Omental fat pad (tissue), 4 donors: ENCODE measurements at places on chromosomes 11 and 22.

DNA sequence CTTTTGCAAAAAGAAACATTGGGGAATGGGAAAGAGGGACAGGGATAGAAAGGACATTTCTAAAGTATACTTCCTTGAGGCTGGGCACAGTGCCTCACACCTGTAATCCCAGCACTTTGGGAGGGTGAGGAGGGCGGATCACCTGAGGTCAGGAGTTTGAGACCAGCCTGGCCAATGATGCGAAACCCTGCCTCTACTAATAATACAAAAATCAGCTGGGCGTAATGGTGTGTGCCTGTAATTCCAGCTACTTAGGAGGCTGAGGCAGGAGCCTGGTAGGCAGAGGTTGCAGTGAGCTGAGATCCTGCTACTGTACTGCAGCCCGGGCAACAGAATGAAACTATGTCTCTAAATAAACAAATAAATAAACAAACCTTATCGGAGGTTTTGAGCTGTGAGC lies 16.3 kb upstream of the TEF start:
- no peak for DNase-seq

DNA sequence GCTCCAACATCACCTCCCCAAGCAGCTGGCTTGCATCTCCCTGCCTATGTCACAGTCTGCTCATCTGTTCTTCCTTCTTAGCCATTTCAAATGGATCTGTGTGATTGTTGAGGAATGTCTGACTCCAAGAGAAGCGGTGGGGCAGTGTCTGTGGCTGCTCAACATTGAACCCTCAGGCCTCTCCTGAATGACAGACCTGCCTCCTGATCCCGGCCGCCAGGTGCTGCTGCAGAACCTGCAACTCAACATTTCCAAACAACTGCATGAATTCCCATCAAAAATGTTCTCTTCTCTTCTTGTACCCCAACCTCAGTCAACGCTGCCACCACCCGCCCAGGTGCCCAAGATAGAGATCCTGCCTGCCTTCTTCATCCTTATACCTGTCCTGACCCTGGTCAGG lies 132.5 kb downstream of the FBXO7 start:
- no peak for DNase-seq

- DNase-seq: no peak
These were observed 593.7 kb downstream of the METTL15 start for GRCh38 chr11:28701760-28702449.

- peak; percentile 63 for DNase-seq
These were observed 7.0 kb upstream of the MALAT1 start for GRCh38 chr11:65491614-65492386.

- DNase-seq: no peak
These were observed 1.0 kb downstream of the CABP4 start for GRCh38 chr11:67456068-67456705.

DNA sequence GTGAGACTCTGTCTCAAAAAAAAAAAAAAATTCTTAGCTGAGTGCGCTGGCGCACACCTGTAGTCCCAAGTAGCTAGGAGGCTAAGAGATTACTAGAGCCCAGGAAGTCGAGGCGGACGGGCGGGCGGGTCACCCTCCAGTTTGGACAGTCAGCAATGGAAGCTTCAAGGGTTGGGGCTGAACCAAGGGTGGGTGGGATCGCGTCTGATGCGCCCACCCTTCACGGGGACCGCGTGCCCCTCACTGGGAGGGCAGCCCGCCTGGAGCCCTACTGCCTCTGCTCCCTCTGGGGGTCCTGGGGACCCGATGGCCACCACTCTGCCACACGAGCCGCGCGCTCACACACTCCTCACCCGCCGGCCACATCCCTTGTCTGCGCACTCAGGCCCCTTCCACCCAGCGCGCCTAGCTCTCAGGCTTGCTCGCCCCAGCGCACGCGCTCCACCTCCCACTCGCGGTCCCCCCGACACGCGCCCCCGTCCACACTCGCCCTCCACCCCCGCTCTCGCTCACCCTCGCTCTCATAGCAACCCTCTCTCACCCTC lies 494 bp downstream of the CHID1 start:
- no peak for DNase-seq

- DNase-seq: no peak
These were observed 15.7 kb upstream of the IL10RA start for GRCh38 chr11:117970400-117971024.

- no peak for DNase-seq
These were observed 722.5 kb downstream of the ETS1 start for GRCh38 chr11:127864861-127865260.

- no peak for DNase-seq
These were observed 23.5 kb downstream of the ARHGAP8 start for GRCh38 chr22:44775862-44776261.

DNA sequence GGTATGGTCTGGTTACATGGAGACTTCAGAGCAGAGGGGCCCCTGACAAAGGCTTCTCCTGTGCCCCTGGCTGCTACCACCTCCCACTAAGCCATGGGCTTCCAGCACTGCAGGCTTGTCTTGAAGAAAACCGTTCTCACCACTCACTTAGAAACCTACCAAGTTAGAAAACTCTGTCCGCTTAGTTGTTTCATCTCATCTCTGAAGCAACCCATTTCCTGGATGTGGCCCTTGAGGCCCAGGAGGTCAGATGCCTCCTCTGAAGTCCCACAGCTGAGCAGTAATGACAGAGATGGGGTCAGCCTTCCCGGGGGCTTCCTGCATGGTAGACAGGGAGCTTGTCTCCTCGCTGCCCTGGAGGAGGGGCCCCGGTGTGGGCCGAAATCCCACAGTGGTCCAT lies 12.9 kb downstream of the CSF2RB start:
- DNase-seq: no peak

DNA sequence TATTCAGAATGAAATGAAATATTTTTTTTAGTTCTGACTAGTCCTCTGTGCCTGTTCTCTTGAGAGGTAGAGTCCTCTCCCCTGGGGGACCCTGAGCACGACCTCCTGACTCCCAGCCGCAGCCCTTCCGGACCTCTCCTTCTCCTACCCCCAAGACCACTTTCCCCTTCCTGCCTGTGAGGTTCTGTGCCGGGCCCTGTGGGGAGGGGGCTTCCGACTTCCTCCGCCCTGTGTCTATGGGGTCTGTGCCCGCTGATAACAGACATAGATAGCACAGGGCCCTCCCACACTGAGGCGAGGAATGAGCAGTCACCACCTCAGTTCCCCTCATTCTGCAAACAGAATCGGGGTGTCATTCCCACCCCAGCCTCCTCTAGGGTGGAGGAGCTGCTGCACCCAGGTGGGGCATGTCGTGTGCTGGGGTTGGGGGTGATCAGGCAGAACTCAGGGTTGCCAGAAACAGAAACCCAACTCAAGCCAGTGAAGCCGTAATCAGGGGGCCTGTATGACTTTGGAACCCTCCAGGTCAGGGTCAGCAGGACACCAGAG lies 11.9 kb upstream of the PKP3 start:
- no peak for DNase-seq

DNA sequence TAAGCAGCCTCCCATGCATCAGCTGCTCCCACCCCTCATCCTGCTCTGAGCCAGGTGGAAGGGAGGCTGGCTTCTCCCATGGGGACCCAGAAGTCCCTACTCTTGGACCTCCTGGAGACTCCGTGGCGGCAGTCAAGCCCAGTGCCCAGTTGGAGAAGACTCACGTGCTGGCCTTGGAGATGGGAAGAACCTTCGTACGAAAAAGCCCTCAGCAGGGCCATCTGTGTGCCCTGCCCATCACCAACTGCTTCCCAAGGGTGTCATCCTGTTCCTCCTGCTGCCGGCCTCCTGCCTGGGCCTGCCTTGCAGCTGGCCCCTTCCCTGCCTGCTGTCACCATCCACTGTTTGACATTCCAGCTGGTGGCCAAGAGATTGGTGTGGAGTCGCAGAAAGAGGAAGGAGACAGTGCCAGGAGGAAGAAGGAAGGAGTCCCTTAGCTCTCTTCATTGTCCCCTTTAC lies 28.0 kb downstream of the ARHGAP1 start:
- no peak for DNase-seq

GRCh38 chr22:32336771-32337424 lies 20.8 kb upstream of the RFPL3 start:
- no peak for DNase-seq

- DNase-seq: no peak
These were observed 104.8 kb downstream of the C11orf58 start for GRCh38 chr11:16843294-16843693.

- DNase-seq: no peak
These were observed 473.7 kb upstream of the ISX start for GRCh38 chr22:34592123-34592740.

DNA sequence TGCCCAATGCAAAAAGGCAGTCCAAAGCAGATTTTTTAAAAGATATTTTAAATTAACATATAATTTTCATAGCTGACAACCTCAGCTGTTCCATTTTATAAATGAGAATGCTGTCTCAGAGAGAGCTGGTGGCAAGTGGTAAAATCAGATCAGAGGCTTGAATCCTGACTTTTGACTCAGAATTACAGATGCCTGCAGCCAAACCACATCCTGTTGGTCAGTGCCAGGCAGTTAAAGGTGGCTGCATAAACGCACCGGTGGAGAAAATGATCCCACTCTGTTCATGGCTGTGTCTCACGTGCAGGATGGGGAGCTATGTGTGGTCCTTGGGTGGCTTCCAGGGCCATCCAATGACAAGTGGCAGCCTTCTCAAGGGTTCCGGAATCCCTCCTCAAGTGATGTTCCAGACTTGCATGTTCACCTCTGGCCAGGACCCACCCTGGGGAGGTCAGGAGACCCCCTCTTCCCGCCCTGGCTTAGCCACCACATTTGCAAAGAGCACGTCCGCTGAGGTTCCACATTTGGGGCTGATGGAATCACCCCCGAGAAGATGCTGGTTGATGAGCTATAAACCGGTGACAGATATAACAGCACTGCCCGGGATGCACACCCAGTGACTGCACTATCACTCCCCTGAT lies 155.5 kb downstream of the SHANK2 start:
- DNase-seq: no peak

GRCh38 chr11:43358801-43359421 lies at the start of gene TTC17:
TSS of gene TTC17 (plus strand) at chr11:43358920. CDS start at chr11:43358955, 35 bp downstream.
- DNase-seq: peak; percentile 78

- DNase-seq: no peak
These were observed 23.9 kb downstream of the KDM4D start for GRCh38 chr11:94997437-94997836.

- no peak for DNase-seq
These were observed 43.2 kb downstream of the HORMAD2 start for GRCh38 chr22:30123463-30123862.

DNA sequence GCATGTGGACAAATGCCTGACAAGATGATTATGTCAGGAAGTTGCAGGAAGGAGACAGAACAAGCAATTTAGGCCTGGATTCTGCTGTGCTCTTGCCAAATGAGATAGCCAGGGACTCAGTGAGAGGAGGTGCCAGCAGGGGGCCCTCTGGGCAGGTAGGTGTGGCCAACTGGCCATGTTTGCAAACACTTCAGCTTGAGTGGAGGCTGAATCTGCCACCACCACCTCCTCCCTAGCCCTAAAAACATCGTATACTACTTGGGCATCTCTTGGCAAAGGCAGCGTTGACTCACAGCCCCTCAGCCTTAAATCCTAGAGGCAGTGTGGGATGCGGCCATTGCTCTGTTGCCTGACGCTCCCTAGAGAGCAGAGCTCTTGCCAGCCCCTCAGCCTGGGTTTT lies 95.1 kb upstream of the PLET1 start:
- DNase-seq: no peak

DNA sequence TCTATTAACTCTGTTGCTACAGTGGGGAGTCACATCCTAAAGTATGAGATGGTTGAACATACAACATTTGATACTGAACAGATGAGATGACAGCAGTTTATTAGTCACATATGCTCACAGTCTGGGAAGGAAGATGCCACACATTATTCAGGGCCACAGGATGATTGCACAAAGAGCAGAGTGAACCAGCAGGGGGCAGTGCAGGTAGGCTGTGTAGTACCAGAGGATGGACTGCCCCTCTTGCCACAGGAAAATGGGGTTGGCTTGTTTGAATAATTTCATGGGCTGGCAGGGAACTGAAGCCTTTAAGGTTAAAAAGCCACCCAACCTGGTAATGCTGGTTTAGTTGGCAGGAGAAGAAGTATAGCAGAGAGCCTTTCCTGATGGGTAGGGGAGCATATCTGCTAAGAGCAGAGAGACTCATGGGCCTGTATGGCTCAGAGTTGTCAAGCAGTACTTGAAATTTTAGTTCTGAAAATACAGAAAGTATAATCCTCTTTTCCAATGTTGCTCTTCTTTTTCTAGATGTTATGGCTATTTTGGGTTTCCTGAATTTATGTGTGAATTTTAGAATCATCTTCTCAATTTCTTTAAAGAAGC lies 180.4 kb upstream of the B3GAT1 start:
- DNase-seq: no peak
